ENCODE measurements at places on chromosomes 4 and X.

DNA sequence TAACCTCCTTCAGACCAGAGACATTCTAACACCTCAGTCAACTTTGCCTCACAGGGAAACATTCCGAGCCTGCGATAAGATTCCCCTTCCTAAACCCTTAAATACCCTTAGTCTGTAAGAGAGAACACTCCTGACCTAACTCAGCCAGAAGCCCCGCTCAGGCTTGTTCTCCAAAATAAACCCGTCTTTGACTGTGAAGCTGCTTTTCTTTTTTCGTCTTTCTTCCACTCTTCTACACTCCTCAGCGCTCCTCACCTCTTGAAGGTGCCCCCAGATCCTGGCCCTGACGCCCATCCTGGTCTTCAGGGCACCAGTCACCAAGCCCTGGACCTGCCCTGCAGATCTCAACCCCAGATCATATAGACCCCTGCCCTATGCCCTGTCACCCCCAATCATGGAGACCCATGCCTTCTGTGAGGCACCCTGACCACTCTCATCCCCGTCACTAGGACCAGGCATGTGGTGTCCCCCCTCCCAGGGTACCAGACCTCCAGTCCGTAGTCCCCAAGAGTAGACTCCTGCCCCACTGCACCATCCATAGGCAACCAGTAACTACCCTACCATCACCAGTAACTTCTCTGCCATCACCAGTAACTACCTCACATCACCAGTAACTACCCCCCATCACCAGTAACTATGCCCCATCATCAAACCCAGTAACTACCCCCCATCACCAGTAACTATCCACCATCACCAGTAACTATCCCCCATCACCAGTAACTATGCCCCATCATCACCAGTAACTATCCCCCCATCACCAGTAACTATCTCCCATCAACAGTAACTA is 3.5 kb downstream of the ASMTL start:
- DNase-seq: no peak

DNA sequence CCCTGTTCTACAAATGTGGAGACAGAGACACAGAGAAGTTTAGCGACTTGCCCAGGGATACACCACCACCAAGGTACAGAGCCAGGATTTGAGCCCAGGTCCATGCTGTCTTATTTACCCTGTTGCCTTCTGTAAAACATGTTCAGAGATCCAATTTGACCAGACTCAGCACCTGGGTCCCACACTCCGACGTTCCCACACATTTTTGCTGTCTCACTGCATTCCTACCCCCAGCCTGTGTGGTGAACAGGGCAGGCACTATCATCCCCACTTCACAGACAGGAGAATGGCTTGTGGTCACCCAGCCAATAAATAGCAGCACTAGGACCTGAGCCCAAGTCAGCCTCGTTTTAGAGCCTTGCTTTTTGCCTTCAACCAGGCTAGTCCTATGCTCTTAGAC is 102.8 kb downstream of the PJA1 start:
- no peak for DNase-seq

DNA sequence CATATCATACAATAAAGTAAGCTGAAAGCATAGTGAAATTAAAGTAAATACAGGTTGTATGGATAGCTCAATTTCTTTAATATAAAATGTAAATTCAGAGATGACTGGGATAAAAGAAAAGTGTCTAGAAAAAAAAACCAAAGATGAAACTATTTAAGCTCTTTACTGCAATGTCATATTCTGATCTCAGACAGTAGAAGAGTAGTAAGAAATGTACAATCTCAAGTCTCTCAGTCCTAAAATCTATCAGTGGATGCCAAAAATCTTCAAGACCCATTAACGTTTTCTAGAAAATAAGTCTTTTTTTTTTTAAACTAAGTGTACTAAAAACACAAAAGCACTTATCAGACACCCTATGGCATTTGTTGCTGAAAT is 13.8 kb downstream of the MGARP start:
- no peak for DNase-seq

DNA sequence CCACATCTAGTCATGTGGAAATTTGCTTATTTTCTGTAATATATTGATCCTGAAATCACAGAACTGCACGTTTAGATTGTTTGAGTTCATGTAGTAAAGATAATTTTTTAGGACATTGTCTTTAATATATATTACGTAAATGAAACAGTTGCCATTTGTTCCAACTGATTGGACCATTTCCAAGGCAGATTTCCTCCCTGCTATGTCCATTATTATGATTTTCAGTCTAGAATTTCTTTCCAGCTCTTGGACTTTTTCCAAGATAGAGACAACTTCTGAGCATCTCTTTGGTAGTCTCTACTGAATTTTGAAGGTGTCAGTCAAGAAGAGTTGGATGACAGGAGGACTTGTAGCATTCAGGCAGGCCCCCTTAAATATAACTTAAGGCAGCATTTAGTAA is 94.6 kb downstream of the STIM2 start:
- DNase-seq: no peak

All from activated T-helper 1 cell treated with anti-CD3 and anti-CD28 coated beads, Interleukin-12 subunit alpha, Interleukin-12 subunit beta, Interleukin-2, Interleukin-4 antibody, amounts not matched to agents 30 ng/mL and 10 ng/mL and 1 ng/mL, durations not matched to agents 14 hours and 24 hours and 36 hours (primary cell).